Hippocampal formation (tissue), 2 donors: ENCODE measurements at places on chromosomes 12 and 14.

DNA sequence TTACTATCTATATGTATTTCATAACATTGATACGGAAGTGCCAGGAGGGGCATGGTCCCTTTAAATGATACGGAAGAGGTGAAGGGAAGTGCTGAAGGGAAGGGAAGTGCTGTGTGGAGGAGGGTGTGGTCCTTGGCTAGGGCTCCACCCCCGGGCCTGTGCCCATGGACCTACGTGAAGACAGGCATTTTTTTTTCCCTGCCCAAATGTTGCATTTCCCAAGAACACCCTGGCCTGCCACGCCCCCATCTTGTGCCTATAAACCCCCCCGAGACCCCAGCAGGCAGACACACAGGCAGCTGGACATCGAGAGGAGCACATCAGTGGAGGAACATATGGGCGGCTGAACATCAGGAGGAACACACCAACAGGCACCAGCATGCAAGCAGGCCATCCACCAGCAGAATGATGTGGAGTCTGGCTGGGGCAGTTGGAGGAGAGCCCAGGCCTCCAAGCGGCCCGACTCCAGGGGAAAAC, 134.1 kb downstream of the SLC41A2 start:
- DNase-seq, result no peak

DNA sequence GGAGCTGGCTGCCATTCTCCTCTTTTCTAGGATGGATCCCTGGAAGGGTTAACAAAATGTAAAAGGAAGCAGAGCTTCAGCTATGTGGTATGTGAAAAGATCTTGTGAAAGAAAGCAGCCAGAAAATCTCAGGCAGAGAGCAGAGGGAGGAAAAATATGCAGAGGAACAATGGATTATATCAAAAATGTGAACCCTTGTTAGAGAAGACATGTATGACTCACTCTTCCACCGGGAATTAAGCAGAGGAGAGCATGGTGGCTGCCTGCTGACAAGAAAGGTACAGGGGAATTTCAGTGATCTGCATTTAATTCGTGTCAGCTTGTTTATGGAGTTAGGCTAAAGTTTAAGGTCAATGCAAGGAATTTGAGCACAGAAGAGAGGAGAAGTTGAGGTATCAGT, 46.3 kb downstream of the KCNA1 start:
- DNase-seq, result no peak

GRCh38 chr14:39491134-39491571, 58.9 kb upstream of the FBXO33 start:
- peak; percentile 45 for DNase-seq

- DNase-seq, result no peak
Measured at GRCh38 chr14:26974965-26975364, 377.1 kb upstream of the NOVA1 start.

DNA sequence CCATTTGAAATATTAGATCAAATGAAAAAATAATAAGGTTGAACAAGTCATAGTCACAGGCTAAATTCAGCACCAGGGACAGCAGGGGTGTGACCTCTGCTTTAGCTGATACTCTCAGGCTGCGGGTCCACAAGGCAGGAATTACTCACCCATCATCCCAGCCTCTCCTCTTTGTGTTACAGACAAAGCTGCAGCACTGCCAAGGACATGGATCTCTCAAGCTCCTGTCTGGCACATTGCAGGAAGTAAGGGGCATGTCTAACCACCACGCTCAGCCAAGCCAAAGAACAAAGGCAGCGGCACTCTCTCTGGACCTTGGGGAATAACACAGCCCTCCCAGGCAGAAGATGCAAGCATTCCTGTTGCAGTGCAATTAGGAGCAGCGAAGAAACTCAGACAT, 783.8 kb downstream of the VRK1 start:
- DNase-seq, result no peak

GRCh38 chr12:51339750-51340149, 6.7 kb downstream of the CELA1 start:
- no peak for DNase-seq

DNA sequence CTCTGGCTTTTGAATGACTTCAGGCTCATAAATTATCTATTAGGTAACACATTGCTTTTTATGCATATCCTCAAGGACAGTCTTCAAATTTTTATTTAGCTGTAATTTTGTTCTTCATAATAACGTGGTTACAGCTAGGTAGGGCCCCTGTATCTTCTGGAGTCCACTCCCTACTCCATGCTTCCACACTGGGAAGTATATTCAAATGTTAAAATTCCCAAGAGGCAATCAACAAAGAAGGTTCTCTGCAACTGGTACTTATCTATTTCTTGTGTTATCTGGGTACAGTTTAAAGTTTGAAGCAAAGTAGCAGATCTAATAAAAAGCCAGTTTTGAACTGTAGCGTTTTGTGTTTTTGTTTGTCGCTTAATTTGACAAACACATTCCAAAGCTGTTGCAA, 20.1 kb upstream of the BAZ1A start:
- no peak for DNase-seq

DNA sequence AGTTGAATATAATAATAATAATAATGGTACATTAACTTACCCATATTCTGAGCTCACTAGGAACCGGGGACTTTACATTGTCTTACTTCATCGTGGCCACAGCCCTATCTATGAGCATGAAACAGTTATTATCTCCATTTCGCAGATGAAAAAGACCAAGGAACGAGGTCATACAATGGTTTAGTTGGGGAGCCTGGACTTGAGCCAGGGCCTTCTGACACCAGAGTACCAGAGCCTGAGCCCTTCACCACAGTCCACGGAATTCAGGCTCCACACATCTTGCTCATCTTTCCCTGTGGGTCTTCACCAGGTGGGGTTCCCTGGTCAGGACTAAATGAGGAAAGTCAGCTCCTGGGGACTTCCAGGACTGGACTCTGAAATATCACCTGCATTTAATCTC, 31.3 kb upstream of the CMKLR1 start:
- DNase-seq, result no peak

DNA sequence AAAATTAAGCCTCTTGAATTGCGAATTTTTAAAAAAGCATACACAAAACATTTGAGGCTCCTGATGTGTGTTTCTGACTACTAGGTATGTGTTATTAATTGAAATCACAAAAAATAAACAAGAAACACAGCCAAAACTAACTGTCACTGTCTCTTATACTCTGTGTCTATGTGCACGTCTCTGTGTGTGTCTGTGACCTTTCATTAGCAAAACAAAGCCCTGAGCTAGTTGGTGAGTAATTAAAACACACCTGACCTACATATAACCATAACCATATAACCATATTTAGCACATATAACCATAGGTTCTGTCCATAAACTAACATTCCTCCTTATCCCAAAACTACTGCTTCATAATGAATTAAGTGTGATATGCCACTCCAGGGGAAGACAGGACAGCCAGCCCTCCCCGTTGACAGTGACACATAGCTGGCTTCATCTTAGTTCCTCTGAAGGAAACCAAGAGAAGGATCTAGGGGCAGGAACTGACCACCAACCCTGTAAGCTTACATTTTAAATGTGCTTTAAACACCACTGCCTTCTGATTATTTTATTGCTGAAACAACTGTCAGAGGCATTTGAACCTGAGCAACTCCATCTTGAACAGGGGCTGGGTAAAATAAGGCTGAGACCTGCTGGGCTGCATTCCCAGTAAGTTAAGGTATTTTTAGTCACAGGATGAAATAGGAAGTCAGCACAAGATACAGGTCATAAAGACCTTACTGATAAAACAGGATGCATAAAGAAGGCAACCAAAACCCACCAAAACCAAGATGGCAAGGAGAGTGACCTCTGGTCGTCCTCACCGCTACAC, 106.7 kb downstream of the PPP2R5E start:
- DNase-seq, result no peak

DNA sequence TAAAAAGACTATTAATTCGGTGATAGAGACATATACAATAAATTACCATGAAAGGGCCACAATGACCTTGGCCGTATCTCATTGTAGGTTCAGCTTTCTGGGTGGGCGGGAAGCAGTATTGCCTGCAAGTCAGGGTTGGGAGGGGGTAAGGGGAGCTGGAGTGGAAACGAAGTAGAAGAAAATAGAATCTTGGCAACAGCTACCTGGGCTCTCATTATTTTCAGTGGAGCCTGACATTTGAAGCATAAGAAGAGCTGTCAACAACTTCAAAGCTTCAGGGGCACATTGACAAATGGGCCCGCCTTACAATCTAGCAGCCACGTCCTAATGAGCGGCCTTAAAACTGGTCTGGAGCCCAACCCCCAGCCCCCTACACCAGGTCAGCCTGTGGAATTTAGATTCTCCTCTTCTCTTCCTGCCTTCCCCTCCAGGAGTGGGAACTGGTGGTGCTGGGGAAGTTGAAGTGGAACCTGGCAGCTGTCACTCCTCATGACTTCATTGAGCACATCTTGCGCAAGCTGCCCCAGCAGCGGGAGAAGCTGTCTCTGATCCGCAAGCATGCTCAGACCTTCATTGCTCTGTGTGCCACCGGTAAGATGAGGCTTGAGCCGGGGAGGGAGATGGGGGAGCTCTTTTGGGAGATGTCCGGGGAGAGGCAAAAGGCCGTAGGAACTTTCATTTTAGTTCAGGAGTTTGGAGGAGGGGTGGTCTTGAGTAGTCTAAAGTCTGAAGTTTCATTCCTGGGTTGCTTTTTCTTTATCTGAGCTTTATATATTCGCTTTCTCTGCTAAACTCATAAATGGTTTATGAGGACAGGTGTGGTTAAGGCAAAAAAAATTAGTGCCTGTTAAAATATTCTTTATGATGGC, 5.0 kb downstream of the CCND2 start:
- DNase-seq, result no peak

DNA sequence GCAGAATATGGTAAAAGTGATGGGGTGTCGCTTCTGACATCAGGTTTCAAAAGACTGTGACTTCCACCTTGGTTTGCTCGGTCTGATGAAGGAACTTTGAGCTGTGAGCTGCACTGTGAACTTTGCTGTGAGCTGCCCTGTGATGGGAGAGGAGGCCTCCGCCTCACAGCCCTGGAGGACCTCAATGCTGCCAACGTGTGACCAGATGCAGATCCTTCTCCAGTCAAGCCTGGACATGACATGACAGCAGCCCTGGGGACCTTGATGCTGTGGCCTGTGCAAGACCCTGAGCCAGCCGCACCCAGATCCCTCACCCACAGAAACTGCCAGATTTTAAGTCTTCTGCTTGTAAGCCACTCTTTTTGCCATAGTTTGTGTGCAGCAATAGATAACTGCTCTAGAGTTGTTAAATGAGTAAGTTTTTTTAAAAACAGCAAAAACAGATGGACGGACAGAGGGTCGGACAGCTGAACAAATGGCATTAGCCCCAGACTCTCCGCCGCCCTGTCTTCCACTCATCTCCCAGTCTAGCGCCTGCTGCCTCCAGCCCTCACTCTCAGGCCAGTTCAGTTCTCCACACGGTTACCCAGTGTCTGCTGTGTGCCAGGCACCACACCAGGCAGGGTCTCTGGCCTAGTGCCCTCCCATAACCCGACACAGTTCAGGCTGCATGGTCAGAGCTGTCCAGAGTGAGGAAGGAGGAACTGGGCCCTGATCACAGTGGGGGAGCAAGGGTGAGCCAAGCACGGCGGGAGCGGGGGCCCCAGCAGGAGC, 13.1 kb upstream of the LRTM2 start:
- no peak for DNase-seq

DNA sequence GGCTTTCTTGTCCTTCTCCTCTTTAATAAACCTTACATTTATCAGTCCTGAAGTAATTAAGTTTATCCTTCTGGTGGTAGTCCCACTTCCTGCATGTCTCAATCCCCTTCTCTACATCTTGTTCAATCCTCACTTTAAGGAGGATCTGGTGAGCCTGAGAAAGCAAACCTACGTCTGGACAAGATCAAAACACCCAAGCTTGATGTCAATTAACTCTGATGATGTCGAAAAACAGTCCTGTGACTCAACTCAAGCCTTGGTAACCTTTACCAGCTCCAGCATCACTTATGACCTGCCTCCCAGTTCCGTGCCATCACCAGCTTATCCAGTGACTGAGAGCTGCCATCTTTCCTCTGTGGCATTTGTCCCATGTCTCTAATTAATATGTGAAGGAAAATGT, 79.3 kb downstream of the ZFC3H1 start:
- DNase-seq, result no peak

GRCh38 chr14:53306267-53306721, 153.2 kb upstream of the DDHD1 start:
- peak; percentile 66 for DNase-seq

GRCh38 chr12:3145033-3145432, 67.9 kb downstream of the TSPAN9 start:
- no peak for DNase-seq

DNA sequence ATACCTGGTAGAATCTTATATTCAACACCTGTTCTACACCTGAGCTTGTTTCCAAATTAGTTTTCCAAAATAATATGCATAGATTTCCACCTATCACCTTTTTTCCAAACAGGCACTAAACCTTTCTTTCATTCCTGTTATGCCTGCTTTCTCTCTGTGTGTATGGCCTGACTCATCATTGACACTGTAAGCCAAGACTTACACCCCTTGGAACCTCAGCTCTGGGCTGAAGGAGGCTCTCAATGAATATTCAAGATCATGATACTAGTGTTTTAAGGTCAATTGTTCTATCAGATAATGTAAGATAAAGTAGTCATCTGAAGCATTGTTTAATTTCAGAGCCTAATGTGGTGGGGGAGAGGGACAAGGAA, 1193.3 kb downstream of the FLRT2 start:
- no peak for DNase-seq

DNA sequence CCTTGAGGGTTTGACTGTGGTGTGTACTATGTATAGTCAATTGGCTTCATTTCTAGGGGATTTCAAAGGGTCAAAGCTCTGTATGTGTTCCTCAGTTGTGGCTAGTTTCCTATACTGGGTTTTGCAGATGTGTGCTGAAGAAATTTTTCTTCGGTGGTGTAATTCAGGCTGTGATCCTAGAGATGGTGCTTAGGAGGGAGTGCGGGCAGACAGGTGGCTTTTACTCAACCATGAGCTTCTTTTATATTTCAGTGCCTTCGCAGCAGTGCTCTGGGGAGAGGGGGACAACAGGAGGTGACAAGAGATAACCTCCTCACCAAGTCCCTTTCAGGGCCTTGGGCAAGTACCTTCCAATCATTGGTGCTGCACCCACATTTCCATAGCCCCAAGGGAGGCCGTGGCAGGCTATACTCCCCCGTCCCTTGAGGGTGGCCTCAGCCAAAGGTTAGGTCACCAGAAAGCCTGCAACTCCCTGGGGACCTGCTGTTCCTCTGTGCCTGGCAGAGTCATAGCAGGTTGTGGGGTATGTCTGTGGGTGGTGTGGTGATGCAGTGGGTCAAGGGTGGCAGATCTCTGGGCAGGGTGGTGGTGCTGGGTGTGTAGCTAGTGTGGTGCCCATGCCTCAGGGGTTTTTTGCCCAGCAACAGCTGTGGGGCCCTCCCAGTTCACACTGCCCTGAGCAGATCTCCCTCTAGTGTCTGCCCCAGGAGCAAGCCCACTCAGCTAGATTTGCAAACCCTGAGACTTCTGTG, 37.0 kb upstream of the TMX1 start:
- no peak for DNase-seq
